Left ventricle myocardium superior (tissue), 1 donor: ENCODE measurements at places on chromosomes 2 and 18. TPM values are rescaled to one million over a fixed set of nuclear protein-coding genes. Genes with fewer than 3 reads are reported as not detected.

PLEKHH2 gene
- total RNA-seq: 1.1 TPM

ASPRV1 gene
- total RNA-seq: 0.84 TPM

ALKAL2 gene
- total RNA-seq: 1.3 TPM

PRSS56 gene
- 0.15 TPM for total RNA-seq

SCYGR4 gene
- total RNA-seq: not detected

NAT8 gene
- total RNA-seq: not detected

LOXHD1 gene
- total RNA-seq: 0.74 TPM

CELF4 gene
- 0.52 TPM for total RNA-seq

GRCh38 chr18:3094338-3094684 lies 81.4 kb upstream of the LPIN2 start:
- no peak for DNase-seq

- DNase-seq: no peak
These were observed 4.5 kb upstream of the XRCC5 start for GRCh38 chr2:216104691-216105090.

DNA sequence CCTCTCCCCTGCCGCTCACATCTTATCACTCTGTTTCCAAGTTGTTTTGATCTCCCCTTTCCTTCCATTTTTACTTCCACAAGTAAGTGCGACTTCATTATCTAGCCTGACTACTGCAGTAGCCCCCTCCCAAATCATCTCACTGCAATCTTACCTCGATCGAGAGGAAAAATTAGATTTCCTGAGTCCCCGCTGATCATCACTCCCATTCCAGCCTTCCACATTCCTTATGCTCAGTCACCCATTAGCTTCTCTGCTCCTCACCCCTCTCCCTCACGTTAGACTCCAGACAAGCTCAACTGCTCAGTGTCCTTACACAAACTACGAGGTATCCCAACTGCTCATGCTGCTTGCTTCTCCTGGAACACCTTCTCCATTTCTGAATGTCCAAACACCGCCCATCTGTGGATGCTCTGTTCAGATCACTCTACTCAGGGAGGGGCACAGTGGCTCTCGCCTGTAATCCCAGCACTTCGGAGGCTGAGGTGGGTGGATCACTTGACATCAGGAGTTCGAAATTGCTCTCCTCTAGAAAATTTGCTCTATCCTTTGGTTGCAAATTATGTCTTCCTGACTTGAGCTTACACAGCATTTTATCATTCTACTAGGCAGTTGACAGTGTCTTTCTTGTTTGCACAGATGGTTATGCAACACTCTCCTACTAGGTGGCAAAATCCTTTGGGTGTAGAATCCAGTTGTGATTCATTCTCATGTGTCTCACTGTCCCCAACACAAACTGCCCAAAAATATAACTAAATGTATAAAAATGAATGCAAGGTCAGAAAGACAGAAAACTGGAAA lies 96.5 kb downstream of the INO80D start:
- no peak for DNase-seq

- no peak for DNase-seq
These were observed 12.5 kb downstream of the HDLBP start for GRCh38 chr2:241302759-241303651.

DNA sequence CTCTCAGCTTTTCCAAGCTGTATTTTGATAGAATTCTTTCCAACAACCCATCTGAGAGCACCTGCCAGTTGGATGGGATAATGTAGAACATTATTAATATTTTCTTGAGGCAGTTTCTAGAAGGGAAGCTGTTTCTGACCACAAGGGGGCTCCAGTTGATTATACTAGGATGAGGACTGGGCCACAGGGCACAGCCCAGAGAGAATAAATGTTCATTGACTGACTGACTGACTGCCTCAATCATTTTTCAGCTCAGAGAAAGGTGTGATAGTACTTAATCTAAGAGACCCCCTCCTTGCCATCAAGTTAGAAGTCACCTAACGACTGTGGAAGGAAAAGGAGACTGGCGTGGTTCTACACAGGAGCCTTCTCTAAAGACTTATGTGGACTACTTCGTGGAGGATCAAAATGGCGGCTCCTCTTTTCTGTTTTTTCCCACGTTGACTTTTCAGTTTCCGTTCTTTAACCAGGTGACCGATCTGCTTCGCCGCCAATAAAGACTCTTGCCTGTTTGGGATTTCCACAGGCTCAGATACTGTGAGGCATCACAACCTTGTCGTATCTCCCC lies 31.9 kb upstream of the CREG2 start:
- DNase-seq: no peak

- DNase-seq: no peak
These were observed 740 bp downstream of the CHMP3 start for GRCh38 chr2:86562485-86562921.

DNA sequence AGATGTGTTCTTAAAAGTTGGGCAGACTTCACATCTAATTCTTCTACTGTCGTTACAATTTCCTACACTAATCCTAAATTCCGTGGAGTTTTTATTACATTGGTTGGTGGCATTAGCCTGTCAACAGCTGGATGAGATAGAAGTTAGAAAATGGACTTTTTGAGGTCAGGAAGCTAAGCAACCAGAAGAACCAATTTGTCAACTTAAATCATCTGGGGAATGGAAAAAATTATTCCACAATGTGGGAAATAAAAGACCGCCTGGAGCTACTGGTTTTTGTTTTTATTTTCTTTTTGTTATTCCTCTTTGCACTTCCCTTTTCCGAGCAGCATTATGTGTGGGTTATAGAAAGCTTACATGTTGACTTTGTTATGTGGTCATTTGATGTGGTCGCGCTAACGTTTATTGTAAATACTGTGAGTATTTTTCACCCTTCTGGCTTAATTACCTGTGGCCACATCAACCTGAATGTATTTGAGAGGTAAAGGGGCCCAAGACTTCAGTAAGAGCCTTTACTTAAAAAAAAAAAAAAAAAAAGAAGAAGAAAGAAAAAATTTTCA lies 75.3 kb downstream of the PTPRM start:
- no peak for DNase-seq

DNA sequence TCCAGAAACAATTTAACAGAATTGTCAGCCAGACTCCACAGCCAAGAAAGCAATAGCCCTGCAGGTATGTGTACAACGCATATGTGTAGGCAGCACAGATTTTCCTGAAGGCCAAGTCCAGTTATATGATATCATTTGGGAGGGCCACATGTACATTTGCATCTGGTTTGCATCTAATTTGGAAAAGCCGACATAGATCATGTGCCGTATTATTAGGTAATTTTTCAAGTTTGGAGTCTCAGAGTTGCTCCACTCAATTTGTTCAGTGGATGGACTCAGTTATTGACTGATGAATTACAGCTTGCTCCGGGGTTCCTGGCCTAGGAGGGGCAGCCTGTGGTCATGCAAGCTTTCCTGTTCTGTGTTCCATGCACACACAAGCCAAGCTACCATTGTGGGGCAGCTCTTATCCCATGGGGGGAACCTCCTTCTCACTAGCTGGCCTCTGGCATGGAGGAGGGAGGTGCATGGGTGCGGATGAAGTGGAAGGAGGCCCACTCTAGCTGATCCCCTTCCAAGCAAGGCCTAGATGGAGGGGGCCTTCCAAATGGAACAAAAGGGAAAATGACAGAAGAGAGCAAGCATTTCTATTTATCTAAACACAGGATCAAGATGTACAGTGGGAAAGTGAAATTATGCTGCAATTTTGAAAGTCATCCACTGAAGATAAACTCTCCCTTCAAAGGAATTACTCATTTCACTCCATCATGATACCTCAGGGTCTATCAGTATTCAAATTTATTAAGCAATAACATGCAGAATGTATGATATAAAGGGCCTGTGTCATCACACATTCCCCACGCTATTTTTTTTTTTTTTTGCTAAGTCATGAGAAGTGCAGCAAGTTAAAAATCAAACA lies 202.6 kb upstream of the SMAD2 start:
- no peak for DNase-seq

DNA sequence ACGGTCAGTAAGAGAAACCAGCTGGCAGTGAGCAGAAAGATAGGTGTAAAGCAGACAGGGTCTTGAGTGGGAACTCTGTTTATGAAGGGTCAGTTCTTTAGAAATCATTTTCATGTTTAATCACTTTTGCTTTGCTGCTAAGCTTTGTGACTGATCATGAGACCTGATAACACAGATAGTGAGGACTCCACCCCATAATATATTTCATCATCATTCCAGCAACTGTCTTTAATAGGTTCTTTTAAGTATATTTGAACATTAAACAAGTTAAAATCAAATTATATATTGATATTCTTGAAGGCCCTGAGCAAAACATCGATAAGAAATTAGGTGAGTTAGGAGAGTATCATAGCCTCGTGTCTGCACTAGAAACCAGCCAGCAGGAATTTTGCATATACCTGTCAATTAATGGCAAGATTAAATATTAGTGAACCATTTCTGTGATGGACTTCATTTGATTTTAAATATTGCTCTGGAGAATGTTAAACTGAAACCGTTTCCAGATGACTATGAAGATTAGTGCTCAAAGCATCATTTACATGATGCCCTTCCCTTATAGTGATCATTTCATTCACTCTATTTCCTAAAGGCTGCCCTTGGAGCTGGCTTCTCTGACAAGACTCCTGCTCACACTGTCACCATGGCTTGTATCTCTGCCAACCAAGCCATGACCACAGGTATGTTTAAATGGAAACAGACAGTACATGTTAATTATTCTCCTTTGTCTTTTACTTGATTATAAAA lies 31.9 kb downstream of the HADHB start:
- DNase-seq: no peak

DNA sequence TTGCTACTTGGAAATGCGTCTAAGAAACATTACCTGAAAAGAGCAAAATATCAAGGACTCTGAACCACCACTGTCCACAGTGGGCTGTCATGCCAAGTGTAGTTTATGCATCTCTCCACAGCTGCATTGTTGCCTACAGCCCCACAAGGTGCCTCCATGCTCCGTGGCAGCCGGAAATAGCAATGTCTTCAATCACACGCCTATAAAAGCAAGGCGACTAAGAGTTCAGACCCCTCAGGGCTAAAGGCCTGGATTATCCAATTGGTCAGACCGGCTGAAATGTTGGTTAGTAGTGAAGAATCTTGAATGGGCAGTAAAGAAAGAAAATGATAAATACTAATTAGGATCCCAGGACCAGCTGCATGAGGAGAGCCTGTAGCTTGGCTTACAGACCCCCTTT lies 114.0 kb upstream of the SLC35G4 start:
- no peak for DNase-seq

GRCh38 chr2:33069894-33070651 lies 123.3 kb downstream of the LTBP1 start:
- DNase-seq: peak; percentile 45

DNA sequence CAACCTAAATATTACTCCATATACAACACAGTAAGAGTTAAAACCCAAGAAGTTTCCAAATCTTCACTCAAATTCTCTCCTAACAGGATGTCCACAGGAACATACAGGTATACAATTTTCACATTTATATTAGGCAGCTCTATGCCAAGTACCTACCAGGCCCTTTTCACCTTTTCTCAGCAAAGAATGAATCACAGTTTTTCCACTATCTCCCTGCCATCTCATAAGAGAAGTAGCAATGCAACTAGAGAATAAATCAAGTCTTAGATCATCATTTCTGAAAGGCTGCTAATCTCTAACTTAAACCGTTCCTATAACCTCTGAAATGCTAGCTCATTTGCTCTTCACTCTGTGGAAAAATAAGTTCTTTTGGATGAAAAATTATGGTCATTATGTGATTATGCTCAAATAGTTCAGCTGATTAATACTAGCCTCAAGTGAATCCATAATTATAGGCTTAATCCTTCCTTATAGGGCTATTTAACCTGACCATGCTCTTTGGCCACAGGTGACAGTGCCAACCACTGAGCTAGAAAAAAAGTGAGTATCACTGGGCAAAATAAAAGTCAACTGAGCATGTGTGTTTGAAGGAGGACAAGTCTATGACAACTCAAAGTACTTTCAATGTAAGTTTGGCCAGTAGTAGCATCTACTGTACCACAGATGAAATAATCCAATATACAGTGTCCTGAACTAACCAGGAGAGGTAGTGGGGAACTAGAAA lies 79.7 kb downstream of the COBLL1 start:
- no peak for DNase-seq

GRCh38 chr2:186611526-186611925 lies 21.7 kb downstream of the ITGAV start:
- DNase-seq: no peak

DNA sequence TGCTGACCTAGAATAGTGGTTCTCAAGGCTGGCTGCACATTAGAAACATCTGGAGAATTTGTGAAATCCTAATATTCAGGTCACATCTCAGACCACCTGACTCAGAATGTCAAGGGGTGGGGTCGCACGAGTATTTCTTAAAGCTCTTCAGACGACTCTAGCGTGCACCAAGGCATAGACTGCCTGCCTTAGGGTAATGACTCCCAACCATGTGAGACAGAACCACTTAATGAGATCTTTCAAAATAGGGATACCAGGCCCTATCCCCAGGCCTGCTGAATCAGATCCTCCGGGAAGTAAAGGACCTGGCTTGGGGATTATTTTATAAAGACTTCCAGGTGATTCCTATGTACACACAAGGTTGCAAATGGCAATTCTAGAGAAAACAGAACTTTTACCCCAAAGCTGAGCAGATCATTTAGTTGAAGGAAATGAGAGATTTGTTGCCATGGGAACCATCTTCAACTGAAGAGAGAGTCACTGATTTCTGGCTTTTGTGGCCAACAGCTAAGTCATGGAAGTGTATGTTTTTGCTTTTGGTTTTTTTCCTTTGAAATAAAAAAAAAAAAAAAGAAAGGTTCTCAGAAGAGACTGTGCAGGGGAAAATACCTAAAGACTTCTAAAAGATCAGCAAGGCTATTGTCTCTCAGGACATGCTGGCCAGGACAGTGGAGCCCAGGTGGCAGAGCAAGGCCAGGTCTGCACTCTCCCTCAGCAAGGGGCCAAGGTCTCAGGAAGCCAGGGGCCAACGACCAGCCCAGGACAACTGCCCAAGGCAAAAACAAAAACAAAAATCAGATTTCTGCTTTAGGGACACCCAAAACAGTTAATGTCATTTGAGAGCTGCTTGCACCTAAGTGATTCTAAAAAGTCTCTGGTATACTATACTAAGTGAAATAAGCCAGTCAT lies 15.3 kb upstream of the LOXHD1 start:
- DNase-seq: no peak

GRCh38 chr2:47075361-47076125 lies 79.6 kb downstream of the STPG4 start:
- DNase-seq: no peak

DNA sequence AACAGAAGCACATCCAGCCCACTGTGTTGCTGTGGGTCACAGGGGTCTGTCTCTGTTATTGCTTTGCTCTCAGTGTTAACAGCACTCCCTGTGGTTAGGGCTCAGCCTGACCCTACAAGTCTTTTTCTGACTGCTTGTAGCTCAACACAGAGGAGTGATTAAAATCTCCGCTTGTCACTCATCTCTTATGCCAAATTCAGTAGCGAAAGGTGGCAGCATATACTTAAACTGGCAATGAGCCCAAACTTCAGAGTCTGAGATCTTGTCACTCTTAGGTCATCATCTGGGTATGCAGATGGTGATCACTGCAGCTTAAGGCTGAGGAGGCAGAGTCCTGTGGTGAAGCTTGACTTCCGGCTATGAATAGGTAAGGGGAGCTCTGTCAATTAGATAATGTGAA lies 63.3 kb upstream of the CSRNP3 start:
- DNase-seq: no peak
